ENCODE measurements at places on chromosomes 5 and 9.

DNA sequence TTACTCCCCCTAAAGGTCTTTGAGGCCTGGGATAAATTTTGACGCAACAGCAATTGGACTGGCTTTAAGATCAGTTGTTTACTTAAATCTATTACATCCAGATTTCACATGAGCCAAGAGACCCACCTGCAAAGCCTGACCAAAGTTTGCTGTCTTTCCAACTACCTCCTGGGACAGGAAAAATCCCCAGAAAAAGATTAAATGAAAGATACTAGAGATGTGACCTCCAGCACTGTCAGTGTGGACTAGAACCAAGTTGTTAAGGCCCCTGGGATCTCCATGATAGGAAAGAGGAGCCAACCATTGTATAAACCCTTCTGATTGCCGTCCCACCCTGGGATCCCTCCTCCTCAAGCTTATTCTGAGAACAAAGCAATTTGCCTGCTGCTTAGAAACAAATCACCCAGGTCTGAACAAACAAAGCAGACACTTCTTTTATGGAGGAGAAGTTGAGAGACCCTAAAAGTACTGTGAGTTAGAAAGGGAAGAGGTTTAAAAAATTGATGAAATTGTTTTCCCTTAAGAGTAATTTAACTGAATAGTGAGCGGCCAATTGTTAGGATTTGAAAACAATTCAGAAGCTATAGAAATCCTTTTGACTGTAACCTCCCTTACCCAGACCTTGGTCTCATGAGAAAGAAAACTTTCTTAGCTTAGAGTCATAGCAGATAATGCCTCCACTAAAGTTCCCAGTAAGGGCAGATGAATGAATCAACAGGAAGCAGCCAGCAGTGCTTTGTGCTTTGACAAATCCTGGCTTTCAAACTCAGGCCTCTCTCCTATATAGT lies 255.2 kb downstream of the TMEM167A start:
- no peak for DNase-seq

- DNase-seq: no peak
Observed at GRCh38 chr5:102819634-102820033, 64.5 kb downstream of the PAM start.

DNA sequence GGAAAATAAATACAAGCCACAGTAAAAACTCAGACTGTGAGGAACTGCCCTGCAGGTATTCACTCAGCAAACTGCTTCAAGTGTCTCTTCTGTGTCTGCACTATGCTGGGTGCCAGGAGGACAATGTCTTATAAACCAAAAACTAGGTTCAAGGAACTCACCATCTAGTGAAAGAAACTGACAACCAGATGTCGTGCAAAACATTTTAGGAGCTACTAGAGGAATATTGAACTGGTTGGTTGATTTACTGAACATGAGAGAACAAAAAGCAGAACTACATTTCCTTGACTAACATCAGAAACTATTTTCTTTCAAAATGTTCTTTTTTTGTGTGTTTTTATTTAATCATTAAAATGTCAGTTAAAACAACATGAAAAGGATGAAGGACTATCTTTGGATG lies 35.2 kb downstream of the ZNF366 start:
- DNase-seq: no peak

DNA sequence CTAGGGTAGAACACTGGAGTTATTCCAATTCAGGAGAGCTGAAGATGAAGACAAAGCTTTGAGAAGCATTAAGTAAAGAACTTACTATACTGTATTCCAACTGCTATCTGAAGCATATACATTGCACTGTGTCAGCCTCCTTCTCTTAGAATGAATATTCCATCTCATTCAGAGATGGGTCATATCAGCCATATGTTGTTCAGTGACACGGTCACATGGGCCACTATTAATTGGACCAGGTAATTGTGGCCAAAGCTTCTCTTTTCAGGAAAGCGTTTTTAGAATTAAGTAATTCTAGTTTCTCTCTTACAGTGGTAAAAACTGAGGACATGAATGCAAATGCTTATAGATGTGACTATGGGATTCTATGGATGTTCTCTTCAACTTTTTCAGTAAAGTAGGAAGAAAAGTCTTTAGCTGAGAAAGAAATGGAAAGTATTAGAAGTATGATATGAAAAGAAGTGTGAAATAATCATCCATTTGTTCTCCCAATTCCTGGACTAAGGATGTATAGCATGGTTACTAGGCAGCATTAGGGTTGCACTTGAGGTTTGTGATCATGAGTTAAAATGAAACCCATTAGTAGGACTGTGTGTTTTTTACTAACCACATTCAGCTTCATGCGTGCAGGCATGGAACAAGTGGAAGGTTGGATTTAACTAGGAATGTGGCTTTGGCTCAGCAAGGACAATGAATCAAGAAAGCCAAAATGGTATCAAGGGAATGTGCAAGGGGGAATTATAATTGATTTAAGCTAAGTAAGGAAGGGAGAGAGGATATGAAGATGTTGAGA lies 40.9 kb downstream of the CETN3 start:
- DNase-seq: no peak

DNA sequence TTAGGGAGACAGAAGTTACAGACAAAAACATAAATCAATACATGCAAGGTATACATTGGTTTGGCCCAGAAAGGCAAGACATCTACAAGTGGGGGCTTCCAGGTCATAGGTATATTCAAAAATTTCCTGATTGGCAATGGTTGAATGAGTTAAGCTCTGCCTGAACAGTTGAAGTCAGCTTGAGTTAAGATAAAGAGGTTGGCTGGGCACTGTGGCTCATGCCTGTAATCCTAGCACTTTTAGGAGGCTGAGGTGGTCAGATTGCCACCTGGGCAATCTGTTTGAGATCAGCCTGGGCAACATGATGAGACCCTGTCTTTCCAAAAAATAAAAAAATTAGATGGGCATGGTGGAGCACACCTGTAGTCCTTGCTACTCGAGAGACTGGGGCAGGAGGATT lies 16.3 kb downstream of the TMC1 start:
- DNase-seq: no peak

DNA sequence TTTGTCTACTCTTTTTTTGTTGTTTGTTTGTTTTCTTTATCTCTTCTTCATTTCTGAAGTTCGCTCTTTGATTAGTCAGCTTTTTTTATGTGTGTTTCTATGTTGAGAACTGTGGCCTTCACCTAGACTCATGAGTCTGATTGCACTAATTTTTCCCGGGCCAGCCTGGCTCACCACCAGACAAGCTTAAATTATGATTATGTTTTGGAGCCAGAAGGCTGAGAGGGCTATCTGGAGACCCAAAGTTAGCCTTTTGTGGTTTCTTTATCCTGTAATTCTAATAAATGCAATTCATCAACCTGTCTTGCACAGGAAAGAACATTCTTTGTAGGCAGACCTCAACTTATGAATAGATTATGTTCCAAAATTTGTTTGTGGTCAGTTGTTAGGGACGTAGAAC lies 20.8 kb upstream of the ACTBL2 start:
- DNase-seq: no peak

GRCh38 chr5:174409971-174410370 lies 314.4 kb upstream of the MSX2 start:
- DNase-seq: no peak

DNA sequence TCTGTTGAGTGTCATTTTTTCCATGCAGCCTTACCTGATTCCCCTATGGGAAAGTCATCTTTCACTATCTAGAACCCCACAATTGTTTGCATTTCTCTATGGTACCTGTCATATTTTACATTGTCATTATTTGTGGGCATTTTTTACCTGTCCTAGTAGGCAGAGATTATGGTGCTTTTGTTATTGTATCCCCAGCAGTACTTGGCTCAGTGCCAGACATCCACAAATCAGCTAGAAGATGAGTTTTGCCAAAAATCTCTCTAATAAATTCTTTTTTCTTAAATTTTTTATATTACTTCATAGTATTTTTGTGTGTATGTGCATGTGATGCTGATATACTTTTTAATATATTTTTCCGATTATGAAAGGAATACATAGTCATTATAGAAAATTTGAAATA lies 13.2 kb downstream of the GARNL3 start:
- DNase-seq: no peak

DNA sequence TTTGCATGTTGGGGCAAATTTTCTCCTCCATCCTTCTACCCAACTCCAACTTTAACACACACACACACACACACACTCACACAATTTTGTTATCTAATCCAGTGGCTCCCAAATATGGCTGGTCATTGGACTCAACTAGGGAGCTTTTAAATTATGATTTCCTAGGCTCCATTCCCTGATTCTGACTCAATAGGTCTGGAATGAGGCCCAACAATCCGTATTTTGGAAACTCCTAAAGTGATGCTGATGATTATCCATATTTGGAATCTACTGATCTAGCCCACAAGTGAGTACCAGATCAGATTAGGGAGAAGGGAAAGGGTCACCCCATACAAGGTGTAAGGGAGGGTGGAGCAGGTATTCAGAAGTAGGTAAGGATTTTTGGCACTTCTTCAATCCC lies 309.7 kb downstream of the TLE1 start:
- DNase-seq: no peak

DNA sequence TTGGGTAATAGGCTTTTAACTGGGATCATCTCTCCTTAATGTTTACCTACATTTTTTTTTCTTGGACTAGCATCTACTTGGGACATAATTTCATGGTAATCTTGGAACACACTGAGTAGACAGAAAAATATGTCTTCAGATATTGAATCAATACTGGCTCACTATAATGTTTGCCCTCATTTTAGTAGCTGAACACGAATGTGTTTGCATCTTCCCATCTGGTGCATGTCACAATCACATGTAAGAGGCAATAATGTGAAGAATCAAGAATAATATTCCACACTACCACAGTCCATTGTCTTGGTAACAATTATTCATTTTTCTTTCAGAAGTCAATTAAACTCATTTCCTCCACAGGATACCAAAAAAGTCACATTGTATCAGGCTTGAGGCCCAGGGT lies 382.7 kb upstream of the CDH10 start:
- no peak for DNase-seq

GRCh38 chr9:79807971-79808370 lies 236.2 kb downstream of the TLE4 start:
- DNase-seq: no peak

DNA sequence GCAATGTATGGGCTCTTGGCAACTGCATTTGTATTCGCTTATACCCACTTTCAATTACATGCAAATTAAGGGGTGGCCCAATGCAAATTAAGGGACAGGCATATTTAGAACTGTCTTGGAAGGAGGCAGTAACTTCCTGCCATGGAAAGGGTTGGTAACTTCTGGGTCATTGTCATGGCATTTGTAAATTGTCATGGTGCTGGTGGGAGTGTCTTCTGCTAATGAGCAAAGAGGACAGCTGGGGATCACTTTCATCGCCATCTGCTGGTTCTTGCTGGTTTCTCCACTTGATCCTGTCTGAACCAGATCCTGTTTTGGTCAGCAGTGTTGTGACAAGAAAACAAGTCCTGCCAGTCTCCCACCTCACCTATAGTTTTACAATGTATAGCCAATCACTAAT lies 23.3 kb upstream of the UGT3A2 start:
- no peak for DNase-seq

DNA sequence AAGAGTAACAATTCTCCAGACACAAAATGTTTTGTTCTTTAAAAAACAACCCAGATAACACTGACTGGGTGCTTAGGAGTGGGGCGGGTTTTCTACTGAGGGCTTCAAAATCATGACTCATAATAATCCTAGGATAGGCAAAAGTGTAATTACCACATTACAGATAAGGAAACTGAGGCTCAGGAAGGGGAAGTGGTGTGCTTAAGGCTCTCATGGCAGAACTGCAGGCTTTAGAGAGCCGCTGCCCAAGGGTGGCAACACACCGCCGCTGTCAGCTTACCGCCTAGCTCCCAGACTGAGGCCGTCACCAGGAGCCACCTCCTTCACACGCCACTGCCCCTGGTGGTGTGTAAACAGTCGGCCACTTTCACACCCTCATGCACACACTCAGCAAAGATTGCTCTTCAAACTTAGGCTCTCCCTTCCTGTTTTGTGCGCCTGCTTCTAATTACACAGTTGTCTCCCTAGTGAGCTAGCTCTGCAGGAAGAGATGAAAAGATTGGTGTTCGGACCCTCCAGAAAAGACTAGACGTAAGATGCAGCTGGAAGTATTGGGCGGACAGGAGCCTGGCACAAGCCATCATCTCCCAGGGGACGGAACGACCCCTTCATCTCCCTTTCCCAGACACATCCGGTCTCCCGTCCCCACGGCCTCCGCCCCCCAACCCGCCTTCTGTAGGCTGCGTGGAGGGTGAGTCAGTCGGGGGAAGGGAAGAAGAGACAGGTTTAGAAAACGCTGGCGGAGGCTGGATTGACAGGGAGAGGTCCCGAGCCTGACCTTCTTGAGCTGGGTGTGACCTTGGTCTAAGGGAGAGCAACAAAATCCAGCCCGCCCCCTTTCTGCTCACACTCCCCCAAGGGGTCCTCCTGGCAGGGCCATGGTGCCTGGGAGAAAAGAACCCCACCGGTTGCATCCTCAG lies 162.7 kb downstream of the SYK start:
- peak; percentile 60 for DNase-seq

DNA sequence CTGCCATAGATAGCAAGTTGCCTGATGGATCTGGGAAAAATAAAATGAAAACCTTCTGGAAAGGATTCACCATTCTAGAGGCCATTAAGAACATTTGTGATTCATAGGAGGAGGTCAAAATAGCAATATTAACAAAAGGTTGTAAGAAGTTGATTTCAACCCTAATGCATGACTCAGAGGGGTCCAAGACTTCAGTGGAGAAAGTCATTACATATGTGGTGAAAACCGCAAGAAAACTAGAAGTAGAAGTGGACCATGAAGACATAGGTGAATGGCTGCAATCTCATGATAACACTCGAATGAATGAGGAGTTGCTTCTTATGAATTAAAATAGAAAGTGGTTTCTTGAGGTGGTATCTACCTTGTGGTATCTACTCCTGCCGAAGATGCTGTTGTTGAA lies 86.6 kb downstream of the GABRA1 start:
- DNase-seq: no peak

GRCh38 chr9:99265691-99266090 lies 43.6 kb downstream of the SEC61B start:
- DNase-seq: no peak

DNA sequence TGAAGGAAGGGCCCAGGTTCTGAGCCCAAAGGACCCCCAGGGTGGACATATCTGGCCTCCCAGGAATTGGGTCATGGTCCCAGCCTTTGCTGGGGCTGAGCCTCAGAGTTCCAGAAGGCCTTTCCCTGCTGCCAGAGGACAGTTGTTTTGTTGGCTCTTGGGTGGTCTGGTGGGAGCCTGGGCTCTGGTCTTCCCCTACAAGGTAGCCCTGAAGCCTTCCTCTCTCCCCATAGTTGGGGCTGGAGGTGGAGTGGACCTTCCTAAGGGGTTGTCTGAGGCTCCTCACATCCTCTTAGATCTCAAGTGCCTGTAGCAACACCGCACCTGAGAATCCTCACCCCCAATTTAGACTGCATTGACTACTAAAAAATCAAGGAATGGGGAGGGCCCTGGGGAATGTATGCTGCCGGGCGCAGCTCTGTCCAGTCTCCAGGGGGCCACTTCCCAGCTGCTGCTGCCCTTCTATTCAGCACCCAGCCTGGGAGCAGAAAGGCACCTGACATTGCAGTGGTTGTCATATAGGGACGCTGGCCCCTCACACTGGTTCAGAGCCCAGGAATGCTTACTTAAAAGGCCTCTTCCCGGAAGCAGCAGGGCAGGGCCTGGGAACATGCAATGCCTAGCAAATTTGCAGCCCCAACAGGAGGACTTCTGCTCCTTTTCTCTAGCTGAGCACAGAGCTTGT lies 66.4 kb downstream of the IL31RA start:
- DNase-seq: no peak
